HFF-Myc (cell line): ENCODE measurements at places on chromosomes 3 and 15.

DNA sequence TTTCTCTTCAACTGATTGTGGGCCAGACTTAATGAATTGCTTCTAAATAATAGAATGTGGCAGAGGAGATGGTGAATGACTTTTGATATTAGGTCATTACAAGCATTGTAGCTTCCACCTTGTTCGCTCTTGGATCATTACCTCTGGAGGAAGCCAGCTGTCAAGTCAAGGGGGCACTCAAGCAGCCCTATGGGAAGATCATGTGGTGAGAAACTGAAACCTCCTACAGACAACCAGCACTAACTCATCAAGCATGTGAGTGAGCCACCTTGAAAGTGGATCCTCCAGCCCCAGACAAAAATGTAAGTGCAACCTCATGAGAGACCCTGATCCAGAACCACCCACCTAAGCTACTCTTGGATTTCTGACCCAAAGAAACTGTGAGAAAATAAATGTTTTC, 109.8 kb upstream of the TBC1D5 start:
- DNase-seq, result no peak

DNA sequence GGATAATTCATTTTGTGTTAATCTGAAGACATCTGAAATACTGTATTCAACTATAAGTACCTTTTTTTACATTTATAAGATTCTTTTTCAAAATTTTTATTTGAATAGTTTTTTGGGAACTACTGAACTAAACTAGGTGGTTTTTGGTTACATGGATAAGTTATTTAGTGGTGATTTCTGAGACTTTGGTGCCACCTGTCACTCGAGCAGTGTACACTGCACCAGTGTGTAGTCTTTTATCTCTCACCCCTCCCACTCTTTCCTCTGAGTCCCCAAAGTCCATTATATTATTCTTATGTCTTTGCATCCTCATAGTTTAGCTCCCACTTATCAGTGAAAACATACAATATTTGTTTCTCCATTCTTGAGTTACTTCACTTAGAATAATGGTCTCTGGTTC, 57.6 kb downstream of the CD86 start:
- DNase-seq, result no peak

GRCh38 chr15:65379986-65380385, 2.2 kb upstream of the IGDCC3 start:
- DNase-seq, result no peak

GRCh38 chr3:26714485-26714884, 91.9 kb downstream of the LRRC3B start:
- DNase-seq, result no peak

- DNase-seq, result no peak
Observed at GRCh38 chr15:42018306-42019224, 2.3 kb downstream of the PLA2G4E start.

GRCh38 chr3:111333642-111334041, 208.4 kb upstream of the CD96 start:
- DNase-seq, result no peak

DNA sequence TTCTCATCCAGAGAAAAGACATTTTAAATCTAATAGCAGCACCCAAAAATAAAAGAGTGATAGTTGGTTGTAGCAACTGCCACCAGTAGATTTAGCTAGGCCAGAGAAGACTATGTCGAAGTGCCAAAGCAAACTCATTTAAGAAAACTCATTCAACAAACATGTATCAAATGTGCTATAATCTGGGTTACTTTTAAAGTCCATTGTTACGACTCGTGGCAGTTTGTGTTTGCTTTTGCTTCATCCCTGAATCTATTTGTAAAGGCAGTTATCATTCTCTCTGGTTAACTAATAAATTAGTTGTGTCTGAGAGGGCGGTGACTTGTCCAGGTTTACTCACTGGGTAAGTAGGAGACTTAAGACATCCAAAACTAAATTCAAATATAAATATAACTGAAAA, 159.4 kb downstream of the ZIC4 start:
- no peak for DNase-seq

GRCh38 chr15:58977887-58978286, 9.6 kb upstream of the RNF111 start:
- no peak for DNase-seq

GRCh38 chr15:47673232-47673761, 44.0 kb upstream of the SEMA6D start:
- DNase-seq, result no peak

DNA sequence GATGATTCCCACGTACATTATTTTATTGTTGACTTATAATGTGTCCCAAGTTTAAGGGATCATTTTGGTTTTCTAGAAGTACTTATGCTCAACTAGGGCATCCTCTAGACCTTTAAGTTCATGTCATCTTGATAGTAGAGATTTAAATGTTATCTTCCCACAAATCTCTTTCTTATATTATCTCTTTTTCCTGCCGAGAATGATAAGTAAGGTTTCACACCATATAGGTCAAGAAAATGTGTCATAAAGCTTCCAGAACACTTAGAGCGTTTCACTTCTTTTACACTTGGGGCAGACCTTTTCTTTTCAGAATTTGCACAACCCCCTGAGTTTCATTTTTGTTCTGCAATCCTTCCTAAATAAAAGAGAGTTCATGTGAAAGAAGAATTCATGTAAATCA, 142.0 kb upstream of the CBLB start:
- no peak for DNase-seq

DNA sequence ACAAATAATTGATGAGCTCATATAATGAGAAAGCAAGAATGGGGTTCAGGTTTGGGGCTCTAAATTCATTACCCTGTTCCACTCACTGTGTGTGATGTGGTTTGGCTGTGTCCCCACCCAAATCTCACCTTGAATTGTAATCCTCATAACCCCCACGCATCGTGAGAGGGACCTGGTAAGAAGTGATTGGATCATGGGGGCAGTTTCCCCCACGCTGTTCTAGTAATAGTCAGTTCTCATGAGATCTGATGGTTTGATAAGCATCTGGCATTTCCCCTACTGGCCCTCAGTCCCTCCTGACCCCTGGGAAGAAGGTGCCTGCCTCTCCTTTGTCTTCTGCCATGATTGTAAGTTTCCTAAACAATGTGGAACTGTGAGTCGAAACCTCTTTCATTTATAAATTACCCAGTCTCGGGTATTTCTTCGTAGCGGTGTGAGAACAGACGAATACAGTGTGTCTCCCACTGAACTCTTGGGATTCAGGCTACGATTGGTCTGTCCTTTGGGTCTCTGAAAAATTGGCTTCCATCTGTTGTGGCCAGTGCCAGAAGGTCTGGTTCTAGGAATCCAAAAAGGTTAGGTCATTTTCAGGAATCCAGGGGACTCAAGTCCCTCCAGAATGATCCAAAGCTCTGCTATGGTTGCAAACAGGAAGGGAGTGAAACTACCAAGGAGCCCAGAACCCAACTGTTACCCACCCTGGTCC, 87.7 kb downstream of the XXYLT1 start:
- no peak for DNase-seq

DNA sequence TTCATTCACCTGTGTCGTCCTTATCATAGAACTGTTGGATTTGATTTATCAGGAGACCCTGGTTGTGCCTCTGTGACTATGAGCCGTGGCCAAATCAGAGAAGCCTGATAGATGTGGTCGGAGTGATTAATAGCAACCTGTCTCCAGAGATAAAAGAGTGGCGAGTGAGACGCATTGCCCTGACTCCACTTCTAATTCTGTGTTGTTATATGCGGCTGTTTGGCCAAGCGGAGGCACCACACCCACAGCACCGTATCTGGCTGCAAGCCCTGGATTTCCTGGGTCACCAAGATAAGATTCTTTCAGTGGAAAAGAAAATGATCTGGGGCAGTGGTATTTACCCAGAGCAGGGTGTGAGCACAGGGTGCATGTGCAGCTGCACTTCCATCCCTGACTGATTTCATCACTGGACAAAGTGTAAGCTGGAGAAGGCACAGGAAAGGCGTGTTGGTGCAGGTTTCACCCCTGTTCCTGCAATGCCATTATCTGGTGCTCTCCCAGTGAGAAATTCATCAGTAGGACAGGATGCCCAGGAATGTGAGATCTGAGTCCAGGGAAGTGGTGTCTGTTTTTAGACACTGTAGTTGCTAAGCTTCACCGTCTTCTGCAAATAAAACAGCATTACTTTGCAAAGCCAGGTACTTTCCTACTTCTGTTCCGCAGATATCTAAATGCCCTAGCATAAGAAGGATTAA, 84.6 kb downstream of the CD47 start:
- DNase-seq, result no peak

- no peak for DNase-seq
Observed at GRCh38 chr3:35654476-35654875, 15.2 kb downstream of the ARPP21 start.

GRCh38 chr3:139455855-139456254, 20.5 kb downstream of the RBP2 start:
- no peak for DNase-seq

- DNase-seq, result no peak
Observed at GRCh38 chr3:171195686-171196085, 169.2 kb upstream of the SLC2A2 start.

DNA sequence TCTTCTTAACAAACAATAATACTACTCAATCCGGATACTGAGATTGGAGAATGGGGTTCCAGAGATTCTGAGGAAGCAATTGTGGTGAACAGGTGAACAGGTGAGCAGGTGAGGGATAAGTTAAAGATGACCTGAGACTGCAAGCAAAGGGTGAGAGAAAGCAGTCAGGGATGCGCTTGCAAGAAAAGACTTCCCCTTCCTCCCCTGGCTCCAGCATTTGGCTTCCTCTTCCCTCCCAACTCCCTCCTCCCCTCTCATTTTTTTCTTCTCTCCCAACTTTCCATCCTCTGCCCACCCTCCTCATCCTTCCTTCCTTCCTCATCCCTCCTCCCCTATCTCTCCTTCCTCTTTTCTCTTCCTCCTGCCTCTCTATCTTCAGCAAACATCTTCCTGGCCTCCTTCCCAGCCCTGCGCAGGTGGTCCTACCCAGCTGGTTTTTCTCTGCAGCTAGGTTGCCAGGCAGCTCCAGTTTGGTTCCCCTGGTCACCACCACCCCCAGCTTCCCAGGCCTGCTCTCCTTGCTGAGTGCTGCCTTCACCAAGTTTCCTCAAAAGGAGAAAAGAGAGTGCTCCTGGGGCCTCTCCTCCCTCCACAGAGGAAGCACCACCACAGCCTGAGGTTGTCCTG, 10.4 kb upstream of the VIPR1 start:
- DNase-seq, result no peak

DNA sequence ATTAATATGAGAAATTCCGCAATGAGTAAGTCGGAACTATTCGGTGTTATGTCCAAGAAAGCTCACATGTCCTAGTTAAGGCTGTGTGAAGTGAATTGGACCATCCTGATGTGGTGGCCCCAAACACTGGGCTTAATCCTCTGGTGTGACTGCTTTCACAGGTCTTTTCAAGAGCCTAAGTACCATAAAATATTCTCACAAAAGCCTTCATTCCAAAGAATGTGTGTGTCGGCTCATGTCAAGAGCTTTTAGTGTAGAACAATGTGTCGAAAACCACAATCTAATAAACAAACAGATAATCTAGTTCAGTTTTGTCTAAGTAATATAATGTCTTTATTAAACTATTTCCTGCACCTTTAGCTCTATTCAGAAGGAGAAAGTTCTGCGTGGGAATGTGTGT, 311.4 kb downstream of the LPP start:
- no peak for DNase-seq

DNA sequence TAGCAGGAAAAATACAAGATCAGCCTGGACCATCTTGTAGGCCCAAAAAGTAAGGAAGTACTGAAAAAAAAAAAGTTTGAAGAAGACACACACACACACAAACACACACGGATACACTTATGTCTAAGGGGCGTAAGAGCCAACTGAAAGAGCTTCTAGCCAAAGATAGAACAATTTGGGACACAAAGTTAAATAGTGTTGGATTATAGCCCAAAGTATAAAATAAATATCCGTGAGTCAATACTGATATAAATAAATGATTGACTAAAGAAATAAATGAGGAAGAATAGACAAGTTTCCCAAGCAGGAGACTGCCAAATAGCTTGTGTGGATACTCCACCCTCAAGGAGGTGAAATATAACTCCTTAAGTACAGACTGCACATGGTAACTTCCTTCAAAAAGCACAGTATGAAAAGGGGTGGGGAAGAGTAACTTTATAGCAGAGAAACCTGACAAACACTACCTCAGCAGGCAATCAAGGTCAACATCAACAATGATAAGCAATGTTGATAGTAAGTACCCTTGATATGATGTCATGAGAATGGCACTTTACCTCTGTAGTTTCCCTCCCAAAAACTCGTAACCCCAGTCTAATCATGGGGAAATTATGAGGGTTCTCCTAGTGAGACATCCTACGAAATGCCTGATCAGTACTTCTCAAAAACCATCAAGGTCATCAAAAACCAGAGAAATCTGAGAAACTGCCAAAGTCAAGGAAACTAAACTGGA, 187.3 kb upstream of the ATP11B start:
- DNase-seq, result no peak

GRCh38 chr15:81781395-81781794, 264.4 kb downstream of the MEX3B start:
- no peak for DNase-seq

- DNase-seq, result no peak
Observed at GRCh38 chr3:103319912-103320311, 885.1 kb downstream of the ZPLD1 start.

DNA sequence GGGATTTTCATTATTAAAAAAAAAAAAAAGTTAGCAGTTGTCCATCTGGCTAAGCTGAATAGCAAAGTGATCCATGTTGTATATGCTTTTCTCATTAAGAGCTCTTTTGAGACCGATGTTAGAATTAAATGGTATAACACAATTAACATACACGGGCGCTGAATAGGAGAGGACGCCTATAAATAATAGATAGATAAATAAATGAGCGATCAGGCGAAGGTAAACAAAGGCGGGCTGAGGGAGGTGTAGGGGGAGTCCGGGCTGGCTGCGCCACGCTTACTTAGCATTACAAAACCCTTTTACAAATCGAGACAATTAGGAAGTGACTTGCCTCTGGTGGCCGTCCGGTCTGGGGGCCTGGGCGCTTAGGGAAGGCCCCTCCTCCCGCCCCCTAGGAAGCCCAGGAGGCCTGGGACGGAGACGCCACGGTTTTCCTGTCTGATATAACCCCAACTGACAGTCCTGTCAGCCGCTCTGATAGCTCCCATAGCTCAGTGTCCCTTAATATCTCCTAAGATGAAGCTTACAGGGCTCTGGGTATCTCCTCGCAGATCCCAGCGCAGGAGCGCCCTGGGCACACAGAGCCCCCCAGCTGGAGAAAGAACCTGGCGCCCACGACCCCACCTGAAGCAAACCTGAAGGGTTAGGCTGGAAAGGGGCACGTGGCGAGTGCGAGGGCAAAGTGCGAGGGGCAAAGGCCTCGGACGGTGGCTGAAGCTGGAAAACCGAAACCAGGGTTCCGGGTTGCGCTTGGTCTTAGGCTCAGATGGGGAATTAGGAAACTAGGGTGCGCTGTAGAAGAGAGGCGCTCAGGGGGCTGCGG, 3.6 kb downstream of the SOX14 start:
- no peak for DNase-seq

GRCh38 chr15:85475711-85476110, 95.3 kb downstream of the AKAP13 start:
- no peak for DNase-seq

DNA sequence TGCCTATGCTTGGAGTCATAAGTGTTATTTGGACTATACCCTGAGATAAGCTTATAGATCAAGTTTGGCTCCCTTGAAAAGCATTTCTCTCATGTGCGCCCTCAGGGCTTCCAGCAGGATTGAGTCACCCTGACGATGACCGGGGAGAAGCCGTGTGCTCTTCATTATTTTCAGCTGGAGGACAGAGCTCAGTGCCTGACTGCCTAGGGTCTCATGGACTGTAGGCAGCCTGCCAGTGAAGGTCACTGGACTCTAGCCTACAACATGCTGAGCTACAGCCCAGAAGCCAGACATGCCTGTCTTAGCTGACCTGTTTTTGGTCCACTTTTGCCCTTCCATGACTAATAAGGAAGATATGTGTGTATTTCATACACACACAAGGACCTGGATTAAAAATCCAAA, 31.6 kb upstream of the NUDT16 start:
- DNase-seq, result peak; percentile 59
